ENCODE measurements at places on chromosomes 12 and 14. TPM values are rescaled to one million over a fixed set of nuclear protein-coding genes. Genes with fewer than 3 reads are reported as not detected.

The CKAP4 gene
- 18.0 TPM for polyA plus RNA-seq

The SLC25A21 gene
- polyA plus RNA-seq: 1.5 TPM

The TBX5 gene
- not detected for polyA plus RNA-seq

The CLECL1 gene
- not detected for polyA plus RNA-seq

The VWF gene
- polyA plus RNA-seq: 1.8 TPM

The KCNK10 gene
- not detected for polyA plus RNA-seq

The DDX51 gene
- 1.8 TPM for polyA plus RNA-seq

The KIF26A gene
- not detected for polyA plus RNA-seq

Data from Purkinje cell (primary cell).